SJSA1 (cell line): ENCODE measurements at places on chromosomes 16 and 17.

DNA sequence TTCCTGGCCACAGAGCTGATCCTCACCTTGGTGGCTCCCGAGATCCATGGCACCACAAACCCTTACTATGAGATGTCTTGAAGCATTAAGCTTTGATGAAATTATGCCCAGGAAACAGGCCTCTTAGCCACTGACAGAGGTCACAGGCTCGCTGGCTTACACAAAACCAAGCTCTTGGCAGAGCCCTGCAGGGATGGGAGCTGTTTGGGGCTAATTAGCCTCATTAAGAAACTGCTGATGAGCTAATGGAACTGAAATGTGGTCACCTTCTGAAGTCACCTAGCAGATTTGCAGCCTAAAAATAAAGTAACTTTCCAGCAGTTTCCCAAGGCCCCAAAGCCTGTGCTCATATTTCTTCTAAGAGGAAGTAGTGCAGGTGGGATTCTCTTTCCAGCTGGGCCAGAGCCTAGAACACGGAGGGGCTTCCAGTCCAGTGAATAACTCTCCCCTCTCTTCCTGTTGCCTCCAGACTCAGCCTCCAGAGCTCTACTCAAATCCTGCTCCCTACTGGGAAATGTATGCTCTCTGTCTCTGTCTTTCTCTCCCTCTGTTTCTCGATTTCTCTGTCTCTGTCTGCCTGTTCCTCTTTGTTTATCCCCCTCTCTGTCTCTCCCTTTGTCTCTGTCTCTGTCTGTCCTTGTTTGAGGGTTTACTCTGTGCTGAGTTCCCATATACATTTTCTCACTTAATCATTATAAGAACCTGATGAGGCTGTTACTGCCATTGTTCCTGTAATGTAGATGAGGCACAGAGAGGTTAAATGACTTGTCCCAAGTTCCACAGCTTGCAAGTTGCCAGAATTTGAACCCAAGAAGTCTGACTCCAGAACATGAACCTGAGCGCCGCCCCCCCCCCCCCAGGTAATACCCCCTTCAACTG lies 338.9 kb downstream of the CA10 start:
- DNase-seq = no peak

DNA sequence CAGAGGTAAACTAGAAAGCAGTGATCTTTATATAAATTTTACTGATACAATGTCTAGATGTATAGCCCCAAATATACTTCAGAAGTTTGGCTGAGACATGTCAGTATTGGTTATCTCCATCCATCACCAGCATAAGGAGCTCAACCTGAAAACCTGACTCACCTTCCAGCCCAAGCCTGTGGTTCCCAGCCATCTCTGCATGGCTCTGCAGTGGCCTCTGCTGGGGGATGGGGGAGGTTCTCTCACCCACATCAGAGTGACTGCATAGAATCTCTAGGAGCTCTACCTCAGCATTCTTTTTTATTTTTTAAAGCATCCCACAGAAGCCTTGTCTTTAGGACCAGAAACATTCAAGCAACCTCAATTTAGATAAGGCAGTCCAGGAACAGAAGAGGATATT lies 27.3 kb downstream of the USP7 start:
- DNase-seq = no peak

DNA sequence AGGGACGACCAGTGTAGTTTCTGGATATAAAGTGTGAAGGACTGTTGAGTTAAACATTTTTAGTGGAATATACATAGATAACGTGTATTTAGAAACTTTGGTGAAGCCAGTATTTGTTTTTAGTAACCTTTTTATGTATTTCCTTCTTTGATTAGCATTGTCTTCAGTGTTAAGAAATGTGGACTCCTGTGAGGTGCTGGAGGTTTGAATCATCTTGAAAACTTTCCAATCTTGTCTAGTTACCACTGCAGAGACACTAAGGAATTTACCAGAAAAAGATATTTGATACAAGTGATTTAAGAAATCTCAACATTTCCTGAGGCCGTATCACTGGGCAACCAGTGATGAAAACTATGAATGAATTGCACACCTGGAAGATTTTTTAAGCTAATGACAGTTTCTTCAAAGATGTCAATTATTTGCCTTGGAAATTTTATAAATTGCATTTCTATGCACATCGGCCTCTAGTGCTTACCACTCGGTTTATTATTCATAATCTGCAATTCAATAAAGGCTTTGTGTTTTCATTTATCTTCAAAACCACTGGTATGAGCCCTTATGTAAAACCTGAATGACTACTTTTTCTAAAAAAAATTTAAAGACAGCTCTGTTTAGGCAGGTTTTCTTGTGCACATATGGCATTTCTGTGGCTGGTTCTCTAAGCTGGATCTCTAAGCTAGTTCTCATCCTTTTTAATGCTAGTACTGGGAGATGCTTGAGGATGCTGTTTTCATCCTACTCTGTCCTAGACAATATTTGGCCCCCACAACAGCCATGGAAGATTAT lies 31.4 kb upstream of the ADCY7 start:
- DNase-seq = peak; percentile 76

GRCh38 chr17:66583112-66583748 lies 251.7 kb upstream of the CACNG5 start:
- DNase-seq = no peak
